ENCODE measurements at places on chromosomes 12 and 14.

DNA sequence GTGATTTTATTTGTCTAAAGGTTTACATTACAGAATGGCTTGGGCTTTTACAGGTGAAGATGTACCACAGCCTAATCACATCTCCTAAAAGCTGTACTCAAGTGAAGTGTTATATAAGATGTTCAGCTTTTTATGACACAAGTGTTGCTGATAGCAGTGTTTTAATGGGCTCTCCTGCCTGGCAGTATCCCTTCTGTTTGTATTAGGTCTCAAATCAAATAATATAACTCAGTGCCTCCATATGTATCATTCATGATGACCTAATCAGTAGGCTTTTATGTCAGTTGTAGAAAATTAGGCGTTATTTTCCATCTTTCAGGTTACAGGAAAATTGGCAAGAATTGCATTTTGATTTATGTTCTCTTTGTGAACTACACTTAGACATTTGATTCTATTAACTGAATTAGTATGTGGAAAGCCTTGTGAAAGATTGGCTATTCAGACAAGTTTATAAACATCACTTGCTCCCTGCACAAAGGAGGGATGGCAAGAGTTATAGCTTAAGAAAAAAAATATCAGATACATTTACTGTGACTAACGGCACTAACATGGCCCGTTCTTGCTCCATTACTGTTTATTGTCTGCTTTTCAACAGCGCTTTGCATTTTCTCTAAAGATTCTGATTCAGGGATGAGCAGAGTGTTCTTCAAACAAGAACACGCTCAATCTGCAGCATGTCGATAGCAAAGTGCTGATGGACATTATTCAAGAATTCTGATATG is 143.7 kb upstream of the DIO2 start:
- DNase-seq = no peak

DNA sequence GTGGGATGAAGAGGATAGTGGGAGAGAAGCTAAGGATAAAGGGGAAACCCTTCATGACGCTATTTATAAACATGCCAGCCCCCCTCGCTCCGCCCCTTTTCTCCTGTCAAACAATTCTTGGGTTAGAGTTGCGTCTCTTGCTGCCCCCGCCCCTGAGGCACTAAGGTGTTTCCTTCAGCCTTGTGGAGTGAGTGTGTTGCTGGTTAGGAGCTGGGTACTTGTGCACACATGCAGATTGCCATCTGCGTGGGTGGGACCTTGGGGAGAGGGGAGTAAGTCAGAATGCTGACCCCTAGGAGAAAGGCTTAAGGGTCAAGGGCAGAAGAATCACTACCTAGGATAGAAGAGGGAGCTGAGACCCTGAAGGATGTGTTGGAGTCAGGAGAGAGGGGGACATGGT is 5.4 kb downstream of the FOXJ2 start:
- no peak for DNase-seq

GRCh38 chr12:49546481-49546880 is 7.7 kb downstream of the KCNH3 start:
- DNase-seq = no peak

- DNase-seq = peak; percentile 66
Observed at GRCh38 chr14:61553730-61554641, 141.3 kb upstream of the HIF1A start.

DNA sequence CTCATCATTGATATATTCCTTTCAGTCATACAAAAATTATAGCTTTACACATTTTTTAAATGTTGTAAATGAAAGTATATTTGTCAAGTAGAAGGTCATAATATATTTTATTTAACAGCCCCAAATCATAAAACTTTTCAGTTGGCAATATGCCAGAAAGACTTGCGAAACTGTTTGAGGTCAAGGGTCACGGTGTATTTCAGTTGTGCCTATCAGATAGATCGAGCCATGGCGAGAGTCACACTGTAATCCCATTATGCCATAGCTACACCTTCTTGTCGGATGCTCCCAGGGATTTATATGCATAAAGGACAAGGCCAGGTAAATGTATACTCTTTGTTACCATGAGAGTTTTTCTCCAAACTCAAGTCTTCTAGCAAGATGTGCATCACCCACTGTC is 26.7 kb upstream of the G2E3 start:
- no peak for DNase-seq

DNA sequence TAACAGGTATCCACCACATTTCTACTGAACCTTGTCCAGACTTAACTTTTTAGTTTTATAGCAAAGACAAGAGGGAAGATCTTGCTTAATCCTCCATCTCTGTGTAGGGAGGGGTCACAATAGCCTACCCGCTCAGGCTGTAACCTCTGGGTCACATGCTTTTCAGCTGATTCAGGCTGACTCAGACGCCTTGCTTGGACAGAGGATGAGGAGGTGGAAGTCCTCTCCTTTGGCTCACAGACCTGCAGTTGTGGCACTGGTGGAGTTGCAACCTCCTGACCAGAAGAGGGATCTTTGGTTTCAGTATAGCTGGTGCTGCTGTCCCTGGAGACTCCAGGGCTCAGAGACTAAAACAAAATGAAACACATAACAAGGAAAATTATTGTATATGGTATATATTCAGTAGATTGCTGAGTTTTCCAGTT is 16.2 kb downstream of the ACIN1 start:
- no peak for DNase-seq

DNA sequence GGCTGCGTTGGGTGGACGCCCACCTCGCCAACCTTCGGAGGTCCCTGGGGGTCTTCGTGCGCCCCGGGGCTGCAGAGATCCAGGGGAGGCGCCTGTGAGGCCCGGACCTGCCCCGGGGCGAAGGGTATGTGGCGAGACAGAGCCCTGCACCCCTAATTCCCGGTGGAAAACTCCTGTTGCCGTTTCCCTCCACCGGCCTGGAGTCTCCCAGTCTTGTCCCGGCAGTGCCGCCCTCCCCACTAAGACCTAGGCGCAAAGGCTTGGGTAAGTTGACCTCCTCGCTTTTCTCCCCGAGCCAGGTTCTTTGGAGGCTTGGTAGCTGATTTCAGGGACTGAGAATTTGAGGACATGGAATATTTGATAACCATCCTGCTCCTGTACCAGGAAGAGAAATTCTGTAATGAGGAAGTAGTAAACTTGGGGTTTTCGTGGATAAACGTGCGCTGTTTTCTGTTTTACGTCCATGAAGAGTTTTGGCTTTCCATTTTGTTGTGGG is 530 bp downstream of the APAF1 start:
- no peak for DNase-seq

DNA sequence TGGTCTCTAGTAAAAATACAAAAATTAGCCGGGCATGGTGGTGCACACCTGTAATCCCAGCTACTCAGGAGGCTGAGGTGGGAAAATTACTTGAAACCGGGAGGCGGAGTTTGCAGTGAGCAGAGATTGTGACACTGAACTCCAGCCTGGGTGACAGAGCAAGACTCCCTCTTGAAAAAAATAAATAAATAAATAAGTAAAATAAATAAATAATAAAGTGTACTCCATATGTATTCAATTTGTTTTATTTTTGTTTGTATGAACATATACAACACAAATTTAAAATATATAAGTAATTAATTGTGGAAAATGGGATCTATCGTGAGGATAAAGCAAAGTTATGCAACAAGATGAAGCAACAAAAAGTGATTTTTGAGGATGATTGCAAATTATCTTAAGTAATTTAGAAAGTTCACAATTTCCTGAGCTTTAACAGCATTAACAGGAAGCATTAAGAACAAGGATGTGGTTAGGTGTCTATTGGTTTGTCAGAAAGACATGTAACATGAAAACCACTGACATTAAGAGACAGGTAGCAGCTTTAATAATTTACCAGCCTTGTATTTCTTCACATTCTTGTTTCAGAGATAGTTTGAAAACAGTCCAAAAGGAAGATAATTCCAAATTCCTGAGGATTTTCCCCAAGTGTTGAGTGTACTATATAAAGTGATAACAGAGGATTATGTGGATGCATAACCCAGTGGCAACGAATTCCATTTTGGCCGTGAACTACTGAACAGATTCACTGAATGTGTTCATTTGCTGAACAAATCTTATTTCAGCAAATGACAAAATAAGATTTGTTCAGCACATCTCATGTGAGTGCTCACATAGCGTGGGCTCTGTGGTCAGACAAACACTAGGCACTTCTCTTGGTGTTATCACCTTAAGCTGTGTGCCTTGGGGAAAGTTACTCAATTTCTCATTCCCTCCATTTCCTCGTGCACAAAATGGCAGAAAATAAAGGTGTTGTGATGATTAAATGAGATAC is 68.6 kb upstream of the RESF1 start:
- DNase-seq = no peak

DNA sequence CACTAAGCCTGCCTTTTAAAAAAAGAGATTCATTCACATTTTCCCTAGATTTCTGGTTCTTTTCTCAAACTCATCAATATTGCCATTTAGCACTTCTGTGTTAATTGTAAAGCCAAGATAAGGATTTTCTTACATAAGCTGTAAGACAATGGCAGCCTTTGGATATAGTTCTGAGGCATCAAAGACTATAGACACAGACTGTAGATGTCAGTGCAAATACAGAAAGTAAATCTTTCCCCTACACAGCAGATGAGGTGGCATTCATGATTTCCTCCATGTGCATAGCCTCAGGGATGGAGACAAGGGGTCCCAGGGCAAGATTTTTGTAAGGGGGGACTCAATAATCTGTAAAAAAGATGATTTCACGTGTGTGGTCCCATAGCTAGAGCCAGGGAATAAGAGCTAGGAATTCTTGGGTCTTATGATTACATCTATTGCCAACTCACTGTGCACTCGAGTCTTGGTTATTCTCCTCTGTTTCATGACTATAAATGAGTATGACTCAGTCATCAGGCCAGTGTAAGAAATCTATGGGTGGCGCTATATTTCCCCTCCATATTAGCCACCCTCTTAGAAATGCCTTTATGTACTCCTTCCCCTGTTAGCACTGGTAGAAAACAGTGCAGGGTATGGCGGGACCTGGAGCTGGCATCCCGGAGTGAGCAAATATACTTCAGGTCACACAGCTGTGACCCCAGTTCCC is 207.5 kb downstream of the EXOC5 start:
- no peak for DNase-seq

DNA sequence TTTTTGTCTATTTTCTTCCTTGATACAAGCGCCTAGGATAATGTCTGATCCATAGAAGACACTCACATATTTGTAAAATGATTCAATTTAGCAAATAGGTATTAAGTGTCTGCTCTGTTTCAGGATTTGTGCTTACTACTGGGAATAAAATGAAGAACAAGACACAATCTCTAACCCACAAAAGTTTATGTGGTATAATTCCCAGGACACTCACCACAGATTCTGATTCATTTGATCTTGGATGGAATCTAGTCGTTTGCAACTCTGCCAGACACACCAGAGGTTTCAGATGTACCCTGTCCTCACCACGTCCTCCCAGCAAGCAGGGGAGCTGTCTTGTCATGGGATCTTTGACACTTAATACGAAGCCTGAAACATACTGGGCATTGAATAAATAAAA is 208.3 kb downstream of the LRIG3 start:
- no peak for DNase-seq

GRCh38 chr14:30798516-30798915 is 75.8 kb upstream of the COCH start:
- DNase-seq = no peak

DNA sequence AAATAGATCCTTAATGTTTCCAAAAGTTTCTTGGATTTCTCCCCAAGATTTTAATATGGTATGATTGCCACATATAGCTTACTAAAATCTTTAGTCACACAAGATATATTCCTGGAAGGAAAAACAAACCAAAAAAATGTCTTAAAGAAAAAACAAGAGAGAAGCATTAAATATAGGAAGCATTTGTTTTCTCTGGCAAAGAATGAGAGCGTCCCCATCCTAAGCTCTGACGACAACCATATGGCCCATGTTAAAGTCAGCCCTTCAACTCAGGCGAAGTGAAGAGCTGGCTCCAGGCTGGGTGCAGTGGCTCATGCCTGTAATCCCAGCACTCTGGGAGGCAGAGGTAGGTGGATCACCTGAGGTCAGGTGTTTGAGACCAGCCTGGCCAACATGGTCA is 35.6 kb downstream of the GCH1 start:
- DNase-seq = no peak

- DNase-seq = peak; percentile 15
Observed at GRCh38 chr12:3295646-3296408, 195.2 kb upstream of the PRMT8 start.

DNA sequence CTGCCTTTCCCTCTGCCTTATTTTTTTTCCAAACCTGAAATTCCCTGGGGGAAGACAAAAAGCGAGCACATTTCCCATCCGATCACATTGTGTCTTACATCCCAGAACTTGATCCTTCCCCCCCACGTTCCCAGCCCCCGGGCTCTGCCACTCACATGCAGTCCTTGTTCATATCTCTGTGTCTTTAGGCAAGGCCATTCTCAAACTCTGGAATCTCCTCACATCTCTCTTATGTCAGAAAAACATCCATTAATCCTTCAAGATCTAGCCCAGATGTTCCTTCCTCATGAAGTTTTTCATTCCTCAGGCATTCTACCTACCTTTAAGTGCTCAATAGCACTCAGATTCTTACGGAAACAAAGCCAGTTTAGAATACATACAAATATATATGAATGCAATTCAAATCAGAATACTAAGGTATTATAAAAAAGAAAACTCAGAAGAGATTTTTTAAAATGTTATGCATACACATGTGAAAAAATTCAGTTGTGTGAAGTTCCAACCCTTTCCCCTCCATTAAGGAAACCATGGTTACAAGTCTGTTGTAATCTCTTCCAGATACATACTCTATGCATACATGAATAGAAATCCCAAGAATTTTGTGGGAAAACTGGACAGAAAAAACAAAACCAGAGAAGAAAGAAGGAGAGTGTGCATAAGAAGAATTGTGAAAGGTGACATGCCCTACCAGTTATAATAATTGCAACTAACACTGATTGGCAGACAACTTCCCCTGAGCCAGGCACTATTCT is 120.3 kb downstream of the SLC38A1 start:
- no peak for DNase-seq

GRCh38 chr12:107634530-107634929 is 51.1 kb upstream of the PWP1 start:
- no peak for DNase-seq

DNA sequence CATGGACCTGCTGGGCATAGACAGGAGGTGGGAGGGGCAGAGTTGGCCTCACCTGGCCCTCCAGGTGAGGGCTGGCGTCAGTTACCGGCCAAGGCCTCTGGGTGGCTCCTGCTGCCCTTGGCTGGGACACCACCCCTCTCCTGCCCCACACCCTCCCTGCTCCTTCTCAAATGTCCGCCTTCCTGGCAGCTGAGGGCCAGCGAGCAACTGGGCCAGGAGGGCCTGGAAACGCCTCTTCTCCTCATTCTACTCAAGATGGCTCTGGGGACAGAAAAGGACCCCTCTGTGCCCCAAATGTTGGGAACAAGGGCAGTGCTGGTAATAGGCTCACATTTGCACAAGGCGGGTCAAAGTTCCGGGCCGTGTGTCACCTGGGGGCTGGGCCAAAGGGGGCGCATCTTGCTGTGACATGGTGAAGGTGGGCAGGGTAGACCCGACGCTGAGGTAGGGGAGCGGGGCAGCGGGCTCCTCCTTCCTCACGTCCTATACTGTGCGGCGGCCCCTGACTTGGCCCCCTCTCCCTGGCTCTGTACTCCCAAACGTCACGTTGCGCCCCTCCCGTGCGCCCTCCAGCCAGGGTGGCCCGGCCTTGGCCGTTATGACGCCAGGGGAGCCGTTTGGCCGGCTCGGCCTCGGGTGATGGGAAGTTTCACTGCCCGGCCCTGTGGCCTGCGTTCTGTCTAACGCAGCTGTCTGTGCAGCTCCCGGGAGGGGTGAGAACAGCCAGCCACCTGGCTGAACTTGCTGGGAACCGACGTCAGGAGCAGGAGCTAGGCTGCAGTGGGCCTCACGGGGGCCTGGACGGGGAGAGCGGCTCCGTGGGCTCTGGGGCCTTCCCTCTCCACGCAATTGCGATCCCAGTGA is 18.0 kb upstream of the DLK1 start:
- no peak for DNase-seq

GRCh38 chr12:6960593-6961277 is 9.6 kb downstream of the PTPN6 start:
- DNase-seq = no peak

Measured in HFF-Myc (cell line).